ENCODE measurements at places on chromosomes 13 and 19.

DNA sequence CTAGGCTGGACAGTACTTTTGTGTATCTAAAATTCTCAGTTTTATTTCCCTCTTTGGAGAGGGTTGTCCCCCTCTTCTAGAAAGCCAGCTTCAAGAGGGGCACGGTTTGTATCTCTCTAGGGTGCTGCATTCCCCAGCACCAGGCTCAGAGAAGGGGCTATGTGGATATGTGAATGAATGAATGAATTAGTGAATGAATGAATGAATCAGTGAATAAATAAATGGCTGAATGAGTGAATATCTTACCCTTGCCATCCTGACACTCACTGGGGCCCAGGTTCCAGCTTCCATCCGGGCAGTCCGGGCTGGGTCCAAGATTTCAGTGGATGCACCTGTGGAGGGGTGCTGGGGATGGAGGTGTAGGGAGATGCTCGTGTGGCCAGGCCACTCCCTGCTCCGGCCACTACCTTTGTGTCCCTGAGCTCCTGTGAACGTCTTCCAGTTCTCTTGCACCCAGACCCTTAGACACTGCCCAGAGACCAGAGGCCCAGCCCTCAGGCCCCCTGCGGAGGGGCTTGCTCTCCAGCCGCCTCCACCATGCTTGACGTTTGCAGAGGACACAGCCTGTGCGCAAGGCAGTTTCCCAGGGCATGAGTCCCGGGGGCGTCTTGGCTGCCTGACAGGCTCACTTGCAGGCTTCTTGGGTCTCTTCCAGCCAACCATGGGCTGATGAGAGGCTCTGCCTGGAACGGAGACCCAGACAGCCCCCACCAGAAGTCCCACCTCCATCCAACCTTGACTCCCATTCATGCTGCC is 2.8 kb upstream of the KCNN1 start:
- no peak for DNase-seq

DNA sequence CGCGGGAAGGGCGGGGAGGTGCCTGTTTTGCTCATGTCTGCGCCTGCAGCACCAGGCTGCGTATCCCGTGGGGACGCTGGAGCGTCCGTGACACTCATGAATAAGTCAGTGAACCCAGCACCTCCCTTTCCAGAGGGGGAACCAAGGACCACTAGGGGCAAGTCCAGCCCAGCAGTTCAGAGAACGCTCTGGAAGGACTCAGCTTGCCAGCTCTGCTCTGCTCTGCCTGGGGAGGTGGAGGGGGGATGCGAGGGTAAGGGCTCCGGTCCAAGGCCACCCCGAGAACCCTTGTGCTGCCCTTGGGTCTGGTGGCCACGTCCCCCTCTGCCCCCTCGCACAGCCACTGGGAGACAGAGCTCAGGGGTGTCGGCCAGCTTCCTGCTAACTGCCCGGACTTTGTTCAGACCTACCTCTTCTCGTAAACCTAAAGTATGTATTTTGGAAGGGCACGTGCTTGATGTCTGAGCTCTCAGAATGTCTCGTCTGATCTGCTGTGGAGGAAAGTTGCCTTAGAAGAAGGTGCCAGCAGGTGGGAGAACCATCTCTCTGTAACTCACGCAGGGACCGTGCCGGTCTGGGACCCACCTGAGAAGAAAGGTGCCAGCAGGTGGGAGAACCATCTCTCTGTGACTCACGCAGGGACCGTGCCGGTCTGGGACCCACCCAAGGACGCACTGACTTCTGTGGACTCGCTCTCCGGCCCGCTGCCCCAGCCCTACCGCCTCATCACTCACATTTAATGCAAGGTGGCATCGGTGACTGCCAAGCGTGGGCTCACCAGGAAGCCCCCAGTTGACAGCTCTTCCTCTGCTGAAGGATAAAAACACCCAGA is 34.1 kb downstream of the TMEM255B start:
- DNase-seq: no peak

DNA sequence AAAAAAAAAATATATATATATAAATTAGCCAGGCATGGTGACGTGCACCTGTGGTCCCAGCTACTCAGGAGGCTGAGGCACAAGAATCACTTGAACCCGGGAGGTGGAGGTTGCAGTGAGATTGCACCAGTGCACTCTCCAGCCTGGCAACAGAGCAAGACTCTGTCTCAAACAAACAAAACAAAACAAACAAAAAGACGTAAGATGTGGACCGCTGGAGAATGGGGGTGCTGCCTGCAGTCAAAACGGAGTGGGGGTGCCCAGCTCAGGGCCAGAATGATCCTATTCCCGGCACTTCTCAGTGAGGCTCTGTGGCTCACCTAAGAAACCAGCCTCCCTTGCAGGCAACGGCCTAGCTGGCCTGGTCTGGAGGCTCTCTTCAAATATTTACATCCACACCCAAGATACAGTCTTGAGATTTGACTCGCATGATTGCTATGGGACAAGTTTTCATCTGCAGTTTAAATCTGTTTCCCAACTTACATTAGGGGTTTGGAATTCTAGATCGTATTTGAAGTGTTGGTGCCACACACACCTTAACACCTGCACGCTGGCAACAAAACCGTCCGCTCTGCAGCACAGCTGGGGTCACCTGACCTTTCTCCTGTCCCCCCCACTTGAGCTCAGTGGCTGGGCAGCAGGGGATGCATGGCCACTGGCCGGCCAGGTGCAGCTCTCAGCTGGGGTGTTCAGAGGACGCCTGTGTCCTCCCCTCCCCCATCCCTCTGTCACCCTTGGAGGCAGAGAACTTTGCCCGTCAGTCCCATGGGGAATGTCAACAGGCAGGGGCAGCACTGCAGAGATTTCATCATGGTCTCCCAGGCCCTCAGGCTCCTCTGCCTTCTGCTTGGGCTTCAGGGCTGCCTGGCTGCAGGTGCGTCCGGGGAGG is at the start of gene F7:
Gene F7, plus strand, starts transcription at position 760 of the 889 bp plus-strand sequence. Its CDS starts 51 bp downstream, at position 811.
- no peak for DNase-seq

GRCh38 chr19:58556622-58557220 is 1.7 kb downstream of the UBE2M start:
- DNase-seq: no peak

All from activated CD4-positive, alpha-beta T cell treated with anti-CD3 and anti-CD28 coated beads, Interleukin-2, Interleukin-4, amounts not matched to agents 100 ng/mL and 50 ng/mL, durations not matched to agents 16 hours and 8 hours (primary cell).